ENCODE measurements at places on chromosomes 5 and 9. TPM values are rescaled to one million over a fixed set of nuclear protein-coding genes. Genes with fewer than 3 reads are reported as not detected.

- no peak for DNase-seq
Observed at GRCh38 chr5:157571357-157571827, 4.2 kb downstream of the ADAM19 start.

- DNase-seq: no peak
Observed at GRCh38 chr5:91006713-91007112, 376.4 kb downstream of the ARRDC3 start.

DNA sequence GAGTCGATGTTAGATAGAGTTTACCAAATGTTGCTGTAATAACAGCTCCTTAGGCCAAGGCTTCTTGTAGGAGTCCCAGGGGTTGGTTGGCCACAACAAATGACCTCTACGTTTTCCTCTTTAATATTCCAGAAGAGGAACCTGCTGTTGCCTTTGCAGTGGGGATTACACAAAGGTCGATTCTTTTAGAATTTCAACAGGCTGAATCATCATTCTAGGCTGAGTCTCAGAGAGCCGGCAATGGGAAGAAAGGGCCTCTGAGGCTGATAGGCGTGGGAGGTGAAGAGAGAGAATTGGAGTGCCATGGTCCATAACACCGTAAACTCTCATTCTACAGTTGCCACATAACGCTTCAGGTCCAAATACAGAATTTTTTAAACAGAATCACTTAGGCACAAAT is 405.9 kb upstream of the DAP start:
- DNase-seq: no peak

The MRPL22 gene
- 74.3 TPM for total RNA-seq

The NTNG2 gene
- 0.52 TPM for total RNA-seq

Data from H9 (cell line).